Activated CD8-positive, alpha-beta memory T cell treated with anti-CD3 and anti-CD28 coated beads for 48 hours (primary cell): ENCODE measurements at places on chromosomes 16 and 17.

GRCh38 chr17:66578781-66579489 is 256.0 kb upstream of the CACNG5 start:
- DNase-seq = no peak

DNA sequence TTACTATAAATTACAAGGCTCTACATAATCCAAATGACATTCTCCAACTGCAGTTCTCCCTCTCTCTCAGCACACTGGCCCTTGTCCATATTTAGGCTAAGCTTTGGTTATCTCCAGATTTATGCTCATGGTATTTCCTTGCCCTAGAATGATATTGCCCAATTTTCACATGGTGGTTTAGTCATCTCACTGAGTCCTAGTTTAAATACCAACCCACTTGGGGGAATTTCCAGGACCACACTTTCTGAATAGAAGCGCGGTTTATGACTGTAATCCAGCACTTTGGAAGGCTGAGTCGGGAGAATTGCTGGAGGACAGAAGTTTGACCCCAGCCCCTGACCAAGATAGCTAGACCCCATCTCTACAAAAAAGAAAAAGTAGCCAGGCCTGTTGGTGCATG is 280.1 kb upstream of the MON1B start:
- no peak for DNase-seq

DNA sequence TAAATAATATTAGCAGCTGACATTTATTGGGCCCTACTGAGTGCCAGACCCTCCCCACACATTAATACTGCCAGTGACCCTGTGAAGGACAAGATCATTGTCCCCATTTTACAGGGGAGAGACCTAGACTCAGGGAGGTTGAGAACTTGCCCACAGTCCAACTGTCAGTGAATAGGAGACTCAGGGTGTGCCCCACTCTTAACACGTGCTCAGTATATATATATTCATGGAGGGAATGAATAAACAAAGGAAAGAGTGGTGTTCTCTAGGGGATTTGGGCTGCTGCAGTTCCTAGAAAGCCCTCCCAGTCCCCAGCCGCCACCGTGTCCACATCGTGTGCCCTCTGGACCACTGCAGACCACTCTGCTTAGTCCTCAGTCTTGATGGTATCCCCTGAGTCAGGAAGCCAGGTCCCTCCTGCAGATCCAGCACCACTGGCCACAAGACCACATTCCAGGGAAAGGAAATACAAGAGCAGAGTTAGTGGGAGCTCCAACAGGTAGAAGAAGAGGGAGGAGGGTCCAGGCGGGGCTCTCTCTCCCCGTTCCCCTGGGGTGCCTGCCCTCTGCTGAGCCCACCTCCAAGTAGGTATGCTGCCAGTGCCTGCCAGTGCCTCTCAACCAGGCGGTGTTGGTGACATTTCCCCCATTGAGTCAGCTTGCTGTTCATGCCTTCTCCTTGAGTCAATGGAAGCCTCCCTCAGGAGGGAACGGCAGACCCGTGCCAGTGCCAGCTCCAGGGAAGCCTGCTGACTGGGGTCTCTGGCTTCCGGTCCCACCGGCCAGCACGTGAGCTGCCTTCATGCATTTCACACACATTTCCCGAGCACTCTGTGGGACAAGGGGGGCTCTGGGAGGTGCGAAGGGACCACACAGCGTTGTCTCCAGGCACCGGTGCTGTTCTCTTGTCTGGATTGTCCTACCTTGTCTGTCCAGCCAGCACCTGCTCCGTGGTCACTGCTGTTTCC is 75.6 kb downstream of the GNAO1 start:
- DNase-seq = no peak

DNA sequence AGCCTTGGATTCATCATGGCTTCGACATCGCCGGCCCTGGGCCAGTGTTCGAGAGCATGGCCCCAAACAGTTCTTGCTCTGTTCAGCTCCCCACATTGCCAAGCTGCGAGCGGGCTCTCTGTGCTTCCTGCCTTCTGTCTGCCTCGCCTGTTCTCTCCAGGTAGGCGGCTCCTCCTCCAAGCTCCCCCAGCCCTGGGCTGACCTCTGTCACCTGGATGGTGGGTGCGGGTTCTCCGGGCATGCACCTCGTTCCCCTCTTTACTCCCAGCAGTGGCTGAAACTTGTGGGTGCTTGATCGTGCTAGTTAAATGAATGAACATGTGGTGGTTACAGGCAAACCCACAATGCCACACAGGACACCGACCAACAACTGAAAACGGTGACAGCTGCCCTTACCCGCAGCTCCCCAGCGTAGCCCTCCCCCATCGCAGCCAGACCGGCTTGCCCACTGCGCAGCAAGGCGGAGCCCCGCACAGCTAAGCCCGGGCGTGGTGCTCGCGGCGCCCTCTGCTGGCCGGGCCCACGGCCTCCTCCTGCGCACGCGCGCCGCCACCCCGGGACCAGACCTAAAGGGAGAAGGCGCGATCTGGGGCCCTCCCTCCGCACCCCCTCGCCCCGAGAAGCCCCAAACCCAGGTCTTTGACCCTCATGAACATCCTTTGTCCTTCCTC is 23.0 kb upstream of the EIF1 start:
- peak; percentile 84 for DNase-seq

DNA sequence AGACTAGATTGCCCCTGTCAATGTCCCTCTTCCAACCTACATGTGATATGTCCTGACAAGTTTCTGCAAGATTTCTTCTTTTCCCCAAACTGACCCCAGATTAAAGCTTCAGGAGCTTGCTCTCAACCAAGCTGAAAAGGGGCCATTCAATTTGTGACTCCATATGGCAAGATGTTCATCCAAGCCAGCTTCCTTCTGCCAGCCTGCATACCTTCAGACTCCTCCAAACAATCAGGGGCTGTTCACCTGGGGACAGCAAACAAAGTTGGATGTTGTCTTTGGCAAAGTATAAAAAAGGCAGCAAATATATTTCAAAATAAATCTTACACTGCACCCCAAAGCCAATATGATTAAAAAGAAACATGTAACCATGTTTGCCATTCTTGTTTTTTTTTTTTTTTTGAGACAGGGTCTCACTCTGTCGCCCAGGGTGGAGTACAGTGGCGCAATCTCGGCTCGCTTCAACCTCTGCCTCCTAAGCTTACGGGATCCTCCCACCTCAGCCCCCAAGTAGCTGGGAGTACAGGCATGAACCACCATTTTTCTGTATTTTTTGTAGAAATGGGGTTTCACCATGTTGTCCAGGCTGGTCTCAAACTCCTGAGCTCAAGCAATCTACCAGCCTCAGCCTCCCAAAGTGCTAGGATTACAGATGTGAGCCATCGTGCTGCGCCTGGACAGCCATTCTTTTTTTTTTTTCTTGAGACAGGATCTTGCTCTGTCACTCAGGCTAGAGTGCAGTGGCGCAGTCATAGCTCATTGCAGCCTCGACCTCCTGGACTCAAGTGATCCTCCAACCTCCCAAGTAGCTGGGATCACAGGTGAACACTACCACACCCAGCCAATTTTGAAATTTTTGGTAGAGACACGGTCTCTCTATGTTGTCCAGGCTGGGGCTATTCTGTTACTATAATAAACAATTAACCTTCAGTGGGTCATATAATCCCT is 50.0 kb upstream of the AKAP1 start:
- DNase-seq = no peak

DNA sequence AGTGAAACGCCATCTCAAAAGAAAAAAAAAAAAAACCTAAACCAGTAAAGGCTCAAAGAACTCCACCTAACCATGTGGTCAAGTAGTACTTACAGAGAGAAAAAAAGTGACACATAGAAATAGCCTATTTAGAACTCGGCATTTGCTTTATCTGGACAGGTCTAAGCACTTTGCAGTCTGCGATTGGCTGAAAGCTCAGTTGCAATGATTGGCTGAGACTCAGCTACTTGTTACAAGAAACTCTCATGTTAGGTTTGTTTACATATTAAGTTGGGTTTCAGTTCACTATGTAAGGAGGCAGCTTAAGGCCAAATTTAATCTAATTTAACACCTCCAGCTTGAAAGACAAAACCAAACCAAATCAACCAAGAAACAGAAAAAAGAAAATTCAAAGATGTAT is 19.1 kb downstream of the ABCC3 start:
- no peak for DNase-seq

- DNase-seq = no peak
Observed at GRCh38 chr17:46205975-46206374, 12.7 kb upstream of the KANSL1 start.

DNA sequence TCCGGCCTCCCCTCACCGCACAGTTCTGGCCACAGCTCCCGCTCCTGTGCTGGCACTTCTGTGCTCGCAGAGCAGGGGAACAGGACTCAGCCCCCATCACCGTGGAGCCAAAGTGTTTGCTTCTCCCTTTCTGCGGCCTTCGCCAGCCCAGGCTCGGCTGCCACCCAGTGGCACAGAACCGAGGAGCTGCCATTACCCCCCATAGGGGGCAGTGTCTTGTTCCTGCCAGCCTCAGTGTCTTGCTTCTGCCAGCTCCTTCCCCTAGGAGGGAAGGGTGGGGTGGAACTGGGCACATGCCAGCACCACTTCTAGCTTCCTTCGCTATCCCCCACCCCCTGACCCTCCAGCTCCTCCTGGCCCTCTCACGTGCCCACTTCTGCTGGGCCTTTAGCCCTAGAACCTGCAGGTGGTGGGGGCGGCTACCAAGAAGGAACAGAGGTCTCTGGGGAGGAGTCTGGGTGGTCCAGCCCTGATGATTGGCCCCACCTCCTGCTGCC is 645 bp upstream of the ELMO3 start:
- DNase-seq = no peak

- DNase-seq = no peak
Observed at GRCh38 chr17:14372905-14373613, 72.2 kb downstream of the HS3ST3B1 start.

- no peak for DNase-seq
Observed at GRCh38 chr17:40550608-40551007, 14.7 kb downstream of the CCR7 start.

DNA sequence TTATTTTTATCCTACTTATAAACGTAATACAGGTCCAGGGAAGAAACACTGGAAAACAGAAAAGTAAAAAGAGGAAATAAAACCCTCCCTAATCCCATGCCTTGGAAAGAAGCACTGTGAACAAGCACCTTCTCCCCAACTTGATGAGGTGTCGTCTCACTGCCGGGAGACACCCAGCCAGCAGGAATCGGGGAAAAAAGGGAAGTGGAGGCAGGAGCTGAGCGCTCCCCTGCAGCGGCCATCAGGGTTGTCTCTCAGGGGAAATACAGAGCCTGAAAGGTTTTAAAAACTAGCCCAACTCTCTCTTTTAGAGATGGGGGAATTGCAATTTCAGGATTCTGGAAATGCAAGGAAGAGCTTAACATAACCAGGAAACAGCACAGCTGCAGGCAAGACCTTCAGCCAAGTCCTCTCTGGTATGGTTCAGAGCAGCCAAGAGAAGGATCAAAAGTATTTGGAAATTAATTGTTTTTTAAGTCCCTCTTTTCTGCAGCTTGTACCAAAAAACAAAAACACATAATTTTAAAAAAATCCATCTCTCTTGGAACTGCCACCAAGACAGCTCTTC is 96.3 kb upstream of the RCVRN start:
- no peak for DNase-seq

- no peak for DNase-seq
Observed at GRCh38 chr16:66161942-66162341, 204.5 kb upstream of the CDH5 start.

- no peak for DNase-seq
Observed at GRCh38 chr16:85819771-85820170, 20.3 kb downstream of the COX4I1 start.

GRCh38 chr16:80447241-80447640 is 93.6 kb upstream of the DYNLRB2 start:
- no peak for DNase-seq

DNA sequence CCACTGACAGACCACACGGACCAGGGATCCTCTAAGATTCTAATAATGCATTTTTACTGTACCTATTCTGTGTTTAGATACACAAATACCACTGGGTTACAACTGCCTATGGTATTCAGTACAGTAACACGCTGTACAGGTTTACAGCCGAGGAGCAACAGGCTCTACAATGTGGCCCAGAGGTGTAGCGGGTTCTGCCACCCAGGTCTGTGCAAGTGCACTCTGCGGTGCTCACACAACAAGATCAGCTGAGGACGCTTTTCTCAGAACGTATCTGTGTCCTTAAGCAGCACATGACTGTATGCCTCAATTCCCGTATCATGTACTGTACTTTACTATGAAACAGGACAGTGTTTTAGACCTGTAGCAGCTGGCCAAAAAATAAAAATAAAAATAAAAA is 6.5 kb downstream of the ZCCHC14 start:
- DNase-seq = no peak

- no peak for DNase-seq
Observed at GRCh38 chr17:73480740-73481139, 163.5 kb downstream of the SDK2 start.

- no peak for DNase-seq
Observed at GRCh38 chr17:12521416-12521815, 144.3 kb upstream of the MYOCD start.

GRCh38 chr17:76160896-76161528 is 20.0 kb upstream of the FOXJ1 start:
- DNase-seq = no peak

GRCh38 chr17:17840751-17841591 is 4.2 kb upstream of the SREBF1 start:
- DNase-seq = no peak

GRCh38 chr16:78694414-78694813 is 595.0 kb downstream of the WWOX start:
- DNase-seq = no peak

- peak; percentile 3 for DNase-seq
Observed at GRCh38 chr16:35431829-35432663, 1972.6 kb downstream of the TP53TG3F start.

GRCh38 chr17:27240086-27240801 is 53.7 kb upstream of the WSB1 start:
- no peak for DNase-seq

DNA sequence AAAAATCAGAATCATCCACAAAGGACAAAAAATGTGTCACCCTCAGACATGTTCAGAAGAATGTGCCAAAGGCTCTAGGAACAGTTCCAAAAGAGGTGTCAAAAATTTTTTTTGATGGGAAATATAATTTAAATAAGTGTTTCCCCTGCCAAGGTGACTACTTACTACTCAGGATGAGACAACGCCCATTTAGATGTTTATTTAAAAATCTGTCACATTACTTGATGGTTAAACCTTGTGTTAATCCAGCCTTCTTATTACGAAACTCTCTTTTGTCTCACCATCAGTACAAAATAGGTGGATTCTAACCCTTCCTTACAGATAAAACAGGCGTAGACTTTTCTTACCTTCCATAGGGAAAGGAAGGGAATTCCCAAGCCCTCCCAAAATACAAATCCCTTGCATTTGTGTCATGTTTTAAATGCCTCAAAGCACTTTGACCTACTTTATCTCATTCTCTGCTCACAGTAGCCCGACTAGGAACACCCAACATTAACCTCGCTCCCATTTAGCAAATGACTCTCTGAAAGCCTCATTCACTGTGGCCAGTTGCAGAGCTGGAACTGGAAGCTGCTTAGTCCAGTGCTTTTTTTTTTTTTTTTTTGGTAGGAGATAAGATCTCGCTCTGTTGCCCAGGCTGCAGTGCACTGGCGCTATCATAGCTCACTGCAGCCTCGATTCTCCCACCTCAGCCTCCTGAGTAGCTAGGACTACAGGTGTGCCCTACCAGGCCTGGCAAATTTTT is 5.8 kb upstream of the GNA13 start:
- no peak for DNase-seq

GRCh38 chr16:86951041-86951822 is 366.0 kb downstream of the C16orf95 start:
- no peak for DNase-seq

- DNase-seq = no peak
Observed at GRCh38 chr17:77451245-77451893, 310.6 kb downstream of the SEC14L1 start.
